ENCODE measurements at places on chromosomes 7 and 10.

DNA sequence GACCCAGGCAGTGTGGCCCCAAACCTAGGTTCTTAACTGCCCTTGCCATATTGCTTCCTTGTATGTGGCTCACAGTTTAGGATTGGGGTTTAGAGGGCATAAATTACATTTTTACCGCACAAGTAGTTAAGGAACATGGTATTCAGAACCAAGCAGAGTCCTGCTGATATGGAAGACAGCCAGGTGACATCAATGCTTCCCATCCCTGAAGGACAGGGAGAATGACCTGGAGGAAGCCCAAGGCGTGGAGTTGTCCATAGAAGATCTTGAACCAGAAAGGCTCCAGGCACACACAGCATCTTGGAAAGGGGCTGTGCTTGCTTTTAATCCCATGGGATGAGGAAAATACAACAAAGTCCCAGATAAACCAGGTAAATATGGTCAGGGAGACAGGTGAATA, 48.3 kb downstream of the ATXN7L1 start:
- no peak for DNase-seq

GRCh38 chr10:68251151-68251550, 19.2 kb upstream of the ATOH7 start:
- DNase-seq = no peak

- no peak for DNase-seq
Observed at GRCh38 chr10:4127518-4128315, 342.7 kb upstream of the KLF6 start.

DNA sequence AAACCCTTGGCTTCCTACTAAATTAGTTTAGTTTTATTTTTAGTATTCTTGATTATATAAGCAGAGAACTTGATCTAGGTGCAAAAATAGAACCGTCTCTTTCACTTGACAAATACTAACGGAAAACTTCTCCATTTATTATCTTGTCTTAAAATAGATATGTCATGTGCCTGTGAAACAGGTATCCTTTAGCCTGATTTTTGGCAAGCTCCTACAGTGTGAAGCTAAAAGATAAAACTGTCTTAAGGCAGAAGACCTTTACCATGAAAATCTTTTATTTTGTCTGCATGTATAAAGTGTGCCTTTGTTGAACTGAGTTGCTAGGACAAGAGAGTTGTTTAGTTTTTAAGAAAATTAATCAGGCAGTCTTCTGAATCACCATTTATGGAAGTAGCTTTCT, 90.6 kb downstream of the CYP51A1 start:
- DNase-seq = no peak

DNA sequence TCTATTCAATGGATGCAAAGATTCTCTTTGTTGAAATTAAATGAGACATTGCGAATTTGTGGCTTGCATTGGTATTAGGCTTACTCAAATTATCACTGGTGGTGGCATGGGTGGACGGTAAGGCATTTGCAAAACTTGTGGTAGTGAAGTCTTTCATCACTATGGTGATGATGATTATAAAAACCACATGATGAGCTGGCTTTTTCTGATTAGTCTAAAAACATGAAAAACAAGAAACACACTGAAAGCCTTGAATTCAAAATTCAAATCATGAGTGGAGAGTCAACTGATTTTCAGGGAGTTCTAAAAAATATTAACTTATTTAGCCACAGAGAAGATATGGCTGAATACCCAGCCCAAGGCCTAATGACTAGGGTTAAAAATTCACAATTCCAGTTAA, 99.8 kb upstream of the HGF start:
- DNase-seq = no peak

GRCh38 chr7:25287291-25287690, 59.0 kb upstream of the NPVF start:
- DNase-seq = no peak
